ENCODE measurements at places on chromosomes 3 and 15. TPM values are rescaled to one million over a fixed set of nuclear protein-coding genes. Genes with fewer than 3 reads are reported as not detected.
A peak's percentile ranks its signal among the peaks of the same experiment; 100 is the strongest.

BCHE gene
- polyA plus RNA-seq, result not detected

SMCO1 gene
- not detected for polyA plus RNA-seq

AADACL2 gene
- not detected for polyA plus RNA-seq

TFG gene
- polyA plus RNA-seq, result 43.9 TPM

COLQ gene
- polyA plus RNA-seq, result not detected

SLC28A1 gene
- not detected for polyA plus RNA-seq

TPRG1 gene
- 0.05 TPM for polyA plus RNA-seq

DNA sequence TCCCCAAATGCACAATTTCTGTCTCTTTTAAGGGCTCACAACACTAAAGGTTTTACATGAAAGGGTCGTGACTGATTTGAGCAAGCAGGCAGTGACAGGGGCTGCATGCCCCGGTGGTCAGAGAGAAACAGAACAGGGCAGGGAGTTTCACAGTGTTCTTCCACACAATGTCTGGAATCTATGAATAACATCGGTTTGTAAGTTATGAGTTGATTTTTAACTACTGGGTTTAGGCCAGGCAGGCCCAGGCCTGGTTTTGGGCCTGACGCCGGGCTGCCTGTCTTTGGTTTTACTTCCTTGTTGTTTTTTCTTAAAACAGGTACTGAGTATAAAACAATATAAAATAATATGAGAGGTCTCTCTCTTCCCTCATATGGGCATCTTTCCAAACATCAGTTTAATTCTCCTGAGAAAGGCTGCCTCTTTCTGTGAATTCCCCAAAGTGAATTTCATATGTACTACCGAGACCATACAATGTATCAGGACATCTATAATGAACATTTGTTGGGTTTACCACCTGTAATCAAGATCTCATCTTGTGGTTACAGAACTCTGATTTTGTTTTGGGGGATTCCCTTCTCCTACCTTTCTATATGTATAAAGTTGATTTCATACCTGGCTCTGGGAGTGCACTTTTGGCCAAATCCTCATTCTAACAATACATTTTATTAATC lies 74.4 kb downstream of the CD200 start:
- no peak for DNase-seq

DNA sequence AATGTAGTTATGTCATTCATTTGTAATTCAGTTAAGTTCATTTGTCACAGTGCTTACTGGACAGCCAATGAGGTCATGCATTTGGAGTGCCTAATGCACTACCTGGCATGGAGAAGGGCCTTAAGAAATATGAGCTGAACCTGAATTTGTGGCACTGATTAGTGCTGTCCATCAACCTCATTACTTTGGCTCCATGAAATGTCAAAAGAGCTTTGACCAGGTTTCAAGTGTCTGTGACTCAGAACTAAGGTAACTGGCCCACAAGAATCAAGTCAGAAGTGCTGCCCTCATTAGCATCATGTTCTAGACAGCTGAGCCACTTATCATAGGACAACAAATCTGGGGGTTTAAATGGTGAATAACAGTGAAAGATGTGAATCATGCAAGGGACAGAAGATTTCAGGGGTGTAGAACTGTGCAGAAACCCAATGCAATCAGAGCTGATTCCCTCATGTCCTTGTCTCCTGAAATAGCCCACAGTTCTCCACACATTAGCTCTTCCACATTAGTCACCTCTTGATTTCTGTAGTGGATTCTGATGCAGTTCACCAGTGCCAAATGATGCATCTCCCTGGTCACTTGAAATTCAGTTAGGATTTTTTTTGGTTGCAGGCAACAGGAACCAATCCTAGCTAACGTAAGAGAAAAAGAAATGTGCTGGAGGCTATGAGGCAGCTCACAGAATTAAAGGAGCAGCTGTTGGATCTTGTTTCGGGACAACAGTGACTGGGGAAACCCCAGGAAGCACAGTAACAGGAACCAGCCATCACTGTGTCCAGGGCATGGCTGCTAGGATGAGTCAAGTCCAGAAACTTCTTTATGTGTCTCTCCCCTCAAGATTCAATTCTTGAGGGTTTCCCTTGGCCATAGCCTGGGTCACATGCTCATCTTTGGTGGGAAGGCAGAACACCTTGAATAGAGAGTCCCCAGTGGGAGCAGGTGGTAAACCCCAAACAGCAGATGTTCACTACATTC lies 38.7 kb downstream of the CHST2 start:
- no peak for DNase-seq

DNA sequence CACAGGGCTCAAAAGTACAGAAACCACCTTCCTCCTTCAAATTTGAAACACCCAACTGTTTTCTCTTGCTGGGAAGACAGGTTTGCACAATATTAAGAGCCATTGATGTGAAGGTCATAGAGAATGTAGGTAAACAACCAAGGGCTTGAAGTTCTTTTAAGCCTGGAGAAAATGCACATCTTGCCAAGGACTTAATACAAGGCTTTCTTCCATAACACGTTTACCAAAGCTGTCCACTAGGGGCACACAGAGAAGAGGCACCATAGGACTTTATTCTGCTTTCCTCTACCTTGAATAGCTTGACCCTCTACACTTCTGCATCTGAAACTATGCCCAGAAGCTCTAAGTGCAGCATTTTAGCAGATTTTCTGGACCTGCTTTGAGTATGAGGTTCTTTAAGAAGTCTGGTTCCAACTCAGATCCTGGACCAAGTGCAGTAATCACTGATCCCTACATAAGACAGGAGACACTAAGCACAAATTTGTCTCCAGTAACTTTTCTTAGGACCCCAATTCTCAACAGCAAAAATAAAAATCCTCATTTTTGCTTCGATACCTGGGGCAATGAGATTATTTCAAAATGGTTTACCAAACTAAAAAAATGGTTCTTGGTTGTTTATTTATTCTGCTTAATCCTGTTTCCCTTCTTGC lies 138.0 kb downstream of the FBN1 start:
- no peak for DNase-seq

DNA sequence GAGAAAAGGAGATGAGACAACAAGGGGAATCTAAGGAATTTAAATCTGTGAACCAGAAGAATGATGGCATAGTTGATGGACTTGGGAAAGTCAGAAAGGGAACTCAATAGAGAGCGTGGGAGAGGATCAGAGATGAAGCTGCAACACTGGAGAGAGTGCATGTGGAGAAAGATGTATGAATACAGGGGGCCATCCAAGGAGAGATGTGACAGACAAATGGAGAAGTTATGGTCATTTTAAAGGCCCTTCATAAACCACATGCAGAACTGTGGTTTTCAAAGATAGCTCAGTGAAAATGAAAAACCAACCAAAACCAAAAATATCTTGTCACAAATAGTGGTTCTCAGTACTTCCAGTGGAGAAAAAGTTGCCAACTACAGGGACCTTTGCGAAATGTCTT lies 265.2 kb downstream of the SUCLG2 start:
- no peak for DNase-seq

DNA sequence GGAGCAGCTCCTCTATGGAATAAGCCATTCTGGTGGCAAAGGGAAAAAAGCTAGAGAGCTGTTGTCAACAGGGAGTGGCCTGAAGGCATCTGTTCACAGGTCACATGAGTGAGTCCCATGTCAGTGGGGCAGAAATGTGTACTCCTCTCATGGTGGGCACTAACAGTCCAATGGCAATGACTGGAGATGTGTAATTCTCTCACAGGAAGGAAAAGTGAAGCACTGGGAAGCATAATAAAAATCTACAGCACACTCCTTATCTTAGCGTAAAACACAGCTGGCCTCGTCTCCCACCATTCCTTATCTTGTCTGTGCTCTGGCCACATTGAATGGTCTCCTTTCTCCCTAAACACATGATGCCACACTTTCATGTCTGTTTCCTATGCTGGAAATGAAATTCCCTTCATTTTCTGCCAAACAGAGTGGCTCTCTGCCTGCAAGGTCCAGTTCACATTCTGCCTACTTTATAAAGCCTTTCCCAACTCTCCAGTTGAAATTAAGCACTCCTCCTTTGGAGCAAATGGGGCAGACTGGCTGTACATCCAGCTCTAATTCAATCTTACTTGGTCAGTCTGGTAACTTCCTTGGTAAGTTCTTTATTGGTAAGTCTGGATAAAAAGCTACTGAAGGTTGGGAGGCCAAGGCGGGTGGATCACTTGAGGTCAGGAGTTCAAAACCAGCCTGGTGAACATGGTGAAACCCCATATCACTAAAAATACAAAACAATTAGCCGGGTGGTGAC lies 139.8 kb downstream of the RPL22L1 start:
- DNase-seq, result no peak

GRCh38 chr15:39454189-39454986 lies 126.5 kb upstream of the THBS1 start:
- DNase-seq, result no peak

DNA sequence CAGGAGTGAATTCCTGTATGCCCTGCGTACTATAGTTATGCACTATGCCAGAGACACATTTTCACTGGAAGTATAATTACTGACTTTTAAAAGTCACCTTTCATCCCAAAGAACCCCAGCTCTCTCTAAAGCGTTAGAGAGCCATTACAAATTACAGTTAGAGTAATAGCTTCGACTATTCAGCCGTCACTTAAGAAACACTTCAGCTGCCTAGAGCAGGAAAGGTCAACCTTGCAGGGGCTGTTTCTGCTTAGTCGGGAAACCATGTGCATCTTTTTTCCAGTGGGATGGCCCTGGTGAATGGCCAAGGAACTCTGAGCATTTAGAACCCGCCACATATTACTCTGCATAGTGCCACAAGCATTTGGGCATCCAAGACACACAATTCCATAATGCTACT lies 235.9 kb downstream of the ARRDC4 start:
- no peak for DNase-seq

DNA sequence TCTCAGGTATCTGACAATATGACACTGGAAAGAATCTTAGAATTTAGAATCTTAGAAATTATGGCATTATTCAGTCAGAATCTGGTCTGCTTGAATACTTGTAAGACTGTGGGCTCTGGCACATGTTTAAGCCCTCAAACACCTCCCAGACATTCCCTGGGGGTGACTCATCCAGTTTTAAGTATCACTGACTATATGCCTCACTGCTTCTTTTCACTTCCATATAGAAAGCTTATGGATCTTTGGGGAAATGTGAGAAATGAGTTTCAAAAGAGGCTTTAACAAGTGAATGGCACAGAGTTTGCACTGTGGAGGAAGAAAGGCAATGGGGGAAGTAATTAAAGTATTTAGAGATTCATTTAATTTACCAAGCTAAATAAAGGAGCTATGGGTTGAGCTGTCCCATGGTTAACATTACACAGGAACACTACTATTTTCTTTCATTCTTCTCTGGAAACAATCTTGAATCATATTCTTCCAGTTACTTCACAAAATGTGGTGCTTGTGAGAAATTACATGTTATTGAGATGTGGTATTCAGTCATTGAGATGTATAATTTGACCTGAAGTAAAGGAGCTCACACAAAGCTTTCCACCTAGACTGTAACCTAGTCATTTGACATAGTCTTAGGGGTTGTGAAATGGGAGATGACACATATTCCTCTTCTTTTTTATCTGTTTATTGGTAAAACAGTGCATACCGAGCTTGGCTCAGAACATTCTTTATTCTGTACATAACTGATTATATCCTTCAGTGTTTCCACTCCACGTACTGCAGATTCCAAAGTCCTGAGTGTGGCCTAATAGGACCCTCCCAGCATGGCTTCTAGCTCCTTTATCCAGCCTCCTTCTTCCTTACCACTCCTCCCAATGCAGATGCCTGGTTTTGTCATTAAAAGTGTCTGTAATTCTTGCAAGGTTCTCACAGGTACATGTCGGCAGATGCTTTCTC lies 544.6 kb upstream of the NECTIN3 start:
- no peak for DNase-seq

DNA sequence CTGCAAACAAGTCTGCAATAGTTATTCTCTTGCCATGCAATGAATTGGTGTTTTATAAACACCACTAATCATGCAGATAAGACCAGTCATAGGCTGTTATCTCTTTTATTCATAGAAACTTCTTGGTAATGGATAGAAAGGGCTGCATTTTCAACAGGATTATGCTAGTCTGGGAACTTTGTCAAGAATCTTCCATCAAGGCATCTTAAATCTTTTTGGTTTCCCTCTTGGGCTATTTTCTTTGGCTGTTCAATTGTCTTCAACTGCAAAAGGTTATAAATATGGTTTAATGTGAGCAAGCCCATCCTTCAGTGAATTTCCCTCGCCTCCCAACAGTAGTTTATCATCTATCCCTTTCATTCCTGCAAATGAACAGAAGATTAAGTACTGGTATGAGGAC lies 59.0 kb upstream of the MINAR1 start:
- no peak for DNase-seq

- no peak for DNase-seq
Observed at GRCh38 chr15:67769497-67770357, 55.6 kb upstream of the SKOR1 start.

DNA sequence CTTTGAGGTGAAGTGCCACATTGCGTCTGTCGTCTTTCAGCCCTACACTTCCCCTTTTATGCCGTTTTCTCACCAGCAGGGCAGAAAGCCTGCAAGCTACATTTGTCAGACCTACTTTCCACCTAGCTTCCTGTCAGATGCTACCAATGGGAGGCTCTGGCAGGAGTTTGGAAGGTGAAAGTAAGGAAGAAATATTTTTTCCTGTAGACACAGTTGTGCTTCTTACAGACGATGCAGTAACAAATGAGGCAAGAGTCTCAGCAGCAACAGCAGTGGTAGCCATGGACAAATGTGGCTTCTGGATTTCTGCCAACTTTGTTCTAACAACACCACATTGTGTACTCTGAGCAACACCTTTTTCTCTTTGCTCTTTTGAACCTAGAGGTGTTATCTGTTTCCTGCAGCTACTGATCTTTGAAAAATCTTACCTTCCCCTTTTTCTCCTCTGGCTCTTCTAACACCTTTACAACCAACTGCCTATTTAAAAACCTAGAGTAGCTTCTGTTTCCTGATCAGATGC lies 70.6 kb upstream of the STT3B start:
- peak; percentile 59 for DNase-seq

DNA sequence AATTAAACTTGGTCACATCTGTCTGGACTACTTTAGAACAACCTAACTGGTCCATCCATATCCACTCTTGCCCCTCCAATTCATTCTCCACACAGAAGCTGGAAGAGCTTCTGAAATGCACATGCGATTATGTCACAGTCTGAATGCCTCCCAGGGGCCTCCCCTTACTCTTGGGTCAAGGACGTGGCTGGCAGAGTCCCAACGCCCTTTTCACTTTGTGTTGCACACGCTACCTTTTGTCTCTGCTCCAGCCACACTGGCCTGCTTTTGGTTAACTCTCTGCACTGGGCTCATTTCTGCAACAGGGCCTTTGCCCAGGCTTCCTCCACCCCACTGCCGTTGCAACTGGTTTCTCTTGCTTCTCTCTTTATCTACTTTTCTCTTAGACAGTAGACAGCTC lies 245.2 kb downstream of the IL20RB start:
- no peak for DNase-seq

- DNase-seq, result no peak
Observed at GRCh38 chr3:104546301-104546700, 820.4 kb upstream of the ALCAM start.

- no peak for DNase-seq
Observed at GRCh38 chr3:37913522-37913921, 51.8 kb downstream of the CTDSPL start.

- no peak for DNase-seq
Observed at GRCh38 chr3:54120657-54121413, 1.5 kb upstream of the CACNA2D3 start.

- no peak for DNase-seq
Observed at GRCh38 chr3:156144060-156144459, 23.7 kb downstream of the KCNAB1 start.

GRCh38 chr3:187792521-187792920 lies 47.3 kb upstream of the BCL6 start:
- DNase-seq, result no peak

GRCh38 chr3:70261283-70261682 lies 51.2 kb downstream of the MDFIC2 start:
- no peak for DNase-seq

- DNase-seq, result no peak
Observed at GRCh38 chr3:127264794-127265514, 22.9 kb downstream of the PRR20G start.

Measured in naive B cell (primary cell).